ENCODE measurements at places on chromosomes 11 and 22.
A peak's percentile ranks its signal among the peaks of the same experiment; 100 is the strongest.

DNA sequence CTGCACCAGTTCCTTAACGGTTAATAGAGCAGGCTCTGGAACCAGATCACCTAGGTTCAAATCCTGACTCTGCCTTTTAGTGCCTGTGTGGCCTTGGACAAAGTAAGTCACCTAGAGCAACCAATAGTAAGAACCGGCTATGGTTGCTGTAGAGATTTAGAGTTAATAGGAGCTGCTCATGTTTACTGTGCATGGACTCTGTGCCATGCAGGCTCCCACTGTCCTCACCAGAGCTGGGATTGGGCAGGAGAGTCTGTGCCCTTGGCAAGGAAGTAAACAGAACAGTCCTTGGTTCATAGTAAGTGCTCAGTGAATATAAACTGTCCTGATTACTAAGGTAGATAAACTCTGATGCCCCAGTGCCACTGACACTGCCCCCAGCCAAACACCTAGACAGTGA lies 1.4 kb upstream of the TP53I11 start:
- DNase-seq: no peak

GRCh38 chr11:11163236-11163635 lies 189.8 kb downstream of the CSNK2A3 start:
- DNase-seq: no peak

- no peak for DNase-seq
Observed at GRCh38 chr11:75554258-75555022, 7.6 kb upstream of the SERPINH1 start.

GRCh38 chr11:113675003-113675561 lies 31.0 kb downstream of the TMPRSS5 start:
- no peak for DNase-seq

GRCh38 chr11:24082241-24082640 lies 414.6 kb upstream of the LUZP2 start:
- DNase-seq: no peak

DNA sequence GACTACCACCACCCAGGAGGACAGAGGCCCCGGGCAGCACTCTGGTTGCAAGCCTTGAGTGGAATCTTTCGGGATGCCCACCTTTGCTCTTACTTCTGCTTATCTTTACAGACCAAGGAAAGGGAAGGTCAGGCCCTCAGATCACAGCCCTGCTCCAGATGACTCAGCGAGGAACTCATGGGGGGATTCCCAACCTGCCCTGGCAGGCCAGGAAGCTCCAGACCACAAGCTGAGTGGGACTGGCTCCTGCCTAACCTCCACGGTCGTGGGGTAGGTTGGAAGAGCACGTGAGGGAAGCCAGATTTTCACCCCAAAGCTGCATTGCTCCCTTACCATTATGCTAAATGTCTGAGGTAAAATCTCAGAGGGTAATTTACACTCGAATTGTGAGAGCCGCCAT lies 11.8 kb downstream of the TBC1D10A start:
- DNase-seq: peak; percentile 71

DNA sequence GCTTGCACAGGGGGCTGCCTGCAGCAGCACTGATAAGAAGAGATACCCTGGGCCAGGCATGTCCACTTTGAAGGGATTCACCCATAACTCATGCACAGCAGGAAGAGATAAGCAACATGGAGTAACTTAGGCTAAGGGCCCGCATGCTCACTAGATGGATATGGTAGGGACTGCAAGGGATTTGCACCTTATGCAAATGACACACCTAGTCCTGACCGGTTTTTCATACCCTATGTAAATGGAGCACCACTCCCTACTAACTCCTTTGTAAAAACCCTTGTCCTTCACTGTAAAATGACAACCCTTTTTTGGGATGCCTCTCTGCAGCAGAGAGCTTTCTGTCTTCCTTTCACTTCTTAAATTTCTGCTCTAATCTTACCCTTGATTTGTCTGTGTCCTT lies 658.9 kb upstream of the CCDC179 start:
- no peak for DNase-seq

DNA sequence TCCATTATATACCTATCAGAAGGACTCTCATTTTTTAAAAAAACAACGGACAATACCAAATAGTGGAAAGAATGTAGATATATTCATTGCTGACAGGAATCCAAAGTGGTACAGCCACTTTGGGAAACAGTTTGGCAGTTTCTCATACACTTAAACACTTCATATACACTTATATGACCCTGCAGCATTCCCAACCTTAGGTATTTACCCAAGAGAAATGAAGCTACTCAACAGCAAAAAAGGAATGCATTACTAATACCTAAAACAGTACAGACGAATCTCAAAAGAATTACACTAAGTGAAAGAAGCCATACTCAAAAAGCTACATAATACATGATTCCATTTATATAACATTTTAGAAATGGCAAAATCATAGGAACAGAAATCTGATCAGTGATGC lies 51.5 kb downstream of the RBFOX2 start:
- DNase-seq: no peak

DNA sequence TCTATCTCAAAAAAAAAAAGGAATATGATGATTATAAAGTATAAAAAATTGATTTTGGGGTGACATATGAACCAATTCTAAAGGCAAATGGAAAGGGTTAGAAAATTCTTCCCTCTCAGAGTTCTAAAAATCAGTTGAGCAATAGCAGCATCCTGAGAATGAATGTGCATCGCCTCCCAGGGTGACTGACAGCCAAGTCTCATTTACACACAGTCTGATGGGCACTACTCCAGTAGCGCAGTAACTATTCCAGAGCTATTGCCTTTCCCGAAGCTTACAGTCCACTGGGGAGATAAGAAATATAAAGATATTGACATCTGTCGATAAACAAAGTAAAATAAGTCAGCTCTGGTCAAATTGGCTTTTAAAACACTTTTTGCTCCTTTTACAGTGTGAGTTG lies 32.3 kb upstream of the SORL1 start:
- DNase-seq: no peak

GRCh38 chr11:117827521-117828511 lies 3.3 kb upstream of the FXYD2 start:
- DNase-seq: no peak

- DNase-seq: no peak
Observed at GRCh38 chr11:61128947-61129638, 26.8 kb downstream of the CD5 start.

GRCh38 chr11:32436751-32437494 lies 1.6 kb upstream of the WT1 start:
- DNase-seq: no peak

DNA sequence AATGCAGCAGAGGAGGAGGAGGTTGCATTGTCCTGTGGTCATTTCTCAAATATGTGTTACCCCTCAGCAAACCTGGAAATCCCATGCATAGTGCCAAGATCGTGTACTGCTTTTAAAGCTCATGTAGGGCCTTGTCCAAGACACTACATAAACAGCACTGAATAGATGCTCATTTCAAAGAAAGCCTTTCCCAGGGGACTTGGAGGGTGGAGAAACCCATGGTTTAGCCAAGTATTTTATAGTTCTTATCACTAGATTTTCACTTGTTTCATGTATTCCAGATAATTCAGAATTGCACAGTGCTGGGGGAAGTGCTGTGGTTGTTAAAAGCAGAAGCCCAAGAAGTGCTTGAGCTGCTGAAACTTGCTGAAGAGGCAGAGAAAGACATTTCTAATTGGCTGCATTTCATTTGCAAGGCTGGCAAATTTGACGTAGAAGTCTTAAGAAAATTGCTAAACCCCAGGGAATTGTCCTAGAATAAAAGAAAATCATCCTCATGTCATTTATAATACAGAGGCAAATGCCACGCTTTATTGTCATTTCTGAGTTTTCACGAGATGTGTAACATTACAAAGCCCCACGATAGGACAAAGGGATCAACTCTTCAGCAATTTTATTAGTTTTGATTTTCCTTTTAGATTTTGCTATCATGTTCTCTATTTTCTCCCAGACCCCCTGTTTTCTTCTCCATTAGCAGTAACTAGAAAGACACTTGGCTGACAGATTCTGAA lies 20.1 kb downstream of the CSRP3 start:
- peak; percentile 33 for DNase-seq

- no peak for DNase-seq
Observed at GRCh38 chr11:24755260-24755839, 258.5 kb downstream of the LUZP2 start.

GRCh38 chr11:61142424-61142823 lies 18.8 kb downstream of the VPS37C start:
- DNase-seq: no peak

DNA sequence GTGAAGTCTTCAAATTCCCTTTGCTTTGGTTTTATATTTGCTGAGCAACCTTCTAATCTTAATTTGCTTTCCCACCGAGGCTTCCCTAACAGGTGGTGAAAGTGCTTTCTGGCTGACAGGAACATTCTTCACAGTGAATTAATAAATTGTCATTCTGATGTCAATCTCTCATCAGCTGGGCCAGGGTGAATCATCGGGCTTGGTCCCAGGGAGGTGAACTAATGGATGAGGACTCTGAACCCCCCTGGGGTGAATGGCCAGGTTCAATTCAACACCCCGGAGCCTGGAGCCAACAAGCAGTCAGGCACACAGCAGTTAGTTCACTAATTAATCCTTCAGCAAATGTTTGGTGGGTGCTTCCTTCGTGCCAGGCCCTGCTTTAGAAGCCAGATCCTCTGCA lies 155.4 kb upstream of the PDGFD start:
- no peak for DNase-seq

DNA sequence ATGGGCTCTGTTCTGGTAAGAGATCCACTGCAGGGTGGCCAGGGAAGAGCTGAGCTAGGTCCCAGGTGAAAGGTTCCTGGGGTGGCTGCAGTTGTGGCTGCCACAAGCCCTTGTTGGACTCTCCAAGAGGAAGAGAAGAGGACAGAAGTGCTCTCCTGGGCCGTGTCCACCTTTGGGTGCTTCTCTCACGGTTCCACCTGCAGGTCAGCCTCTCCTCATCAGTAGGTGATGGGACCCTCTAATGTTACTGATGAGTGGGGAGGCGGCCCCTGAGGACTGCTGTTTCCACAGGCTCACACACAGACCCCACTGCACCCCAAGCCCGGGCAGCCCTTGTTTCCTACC lies 804.9 kb downstream of the BRD1 start:
- DNase-seq: no peak

DNA sequence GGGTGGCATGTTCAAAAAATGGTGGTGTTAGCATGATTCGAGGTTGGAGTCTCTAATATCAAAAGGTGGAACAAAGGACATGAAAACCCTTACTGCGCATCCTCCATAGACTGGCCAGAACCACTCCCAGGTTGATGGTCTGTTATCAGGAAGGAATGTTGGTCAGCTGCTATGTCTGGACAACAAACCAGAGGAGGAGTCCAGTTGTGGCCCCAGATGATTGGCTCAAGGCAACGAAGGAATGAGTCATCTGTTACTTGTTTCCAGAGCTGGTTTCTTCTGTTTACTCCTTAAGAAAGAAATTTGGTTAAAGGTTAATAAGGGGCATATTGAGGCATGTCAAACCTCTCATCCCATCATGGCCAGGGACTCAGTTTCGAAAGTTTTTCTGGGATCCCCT lies 56.8 kb upstream of the GRIA4 start:
- no peak for DNase-seq

GRCh38 chr22:47009304-47010101 lies 247.1 kb downstream of the TBC1D22A start:
- DNase-seq: no peak

All from inflammatory macrophage treated with lipopolysaccharide for 1 hour (primary cell).